ENCODE measurements at places on chromosomes 1 and 21.
A peak's percentile ranks its signal among the peaks of the same experiment; 100 is the strongest.

GRCh38 chr1:217089361-217090014 lies 366.3 kb upstream of the ESRRG start:
- DNase-seq, result no peak

GRCh38 chr1:111729946-111730681 lies 9.1 kb downstream of the INKA2 start:
- no peak for DNase-seq

DNA sequence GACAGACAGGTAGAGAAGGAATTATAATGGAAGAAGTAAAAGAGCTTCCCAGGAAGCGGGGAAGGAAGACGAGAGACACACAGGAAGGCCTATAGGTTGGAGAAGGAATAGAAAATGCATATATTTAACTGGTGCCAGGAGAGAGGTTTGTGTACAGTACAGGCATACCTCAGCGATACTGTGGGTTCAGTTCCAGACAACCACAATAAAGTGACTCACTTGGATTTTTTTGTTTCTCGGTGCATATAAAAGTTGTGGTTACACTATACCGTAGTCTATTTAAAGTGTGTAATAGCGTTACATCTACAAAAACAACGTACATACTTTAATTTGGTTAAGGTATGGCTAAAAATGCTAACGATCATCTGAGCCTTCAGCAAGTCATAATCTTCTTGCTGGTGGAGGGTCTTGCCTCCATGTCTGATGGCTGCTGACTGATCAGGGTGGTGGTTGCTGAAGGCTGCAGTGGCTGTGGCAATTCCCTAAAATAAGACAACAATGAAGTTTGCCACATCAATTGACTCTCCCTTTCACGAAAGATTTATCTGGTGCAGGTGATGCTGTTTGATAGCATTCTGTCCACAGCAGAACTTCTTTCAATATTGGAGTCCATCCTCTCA lies 16.0 kb downstream of the YARS1 start:
- DNase-seq, result no peak

- DNase-seq, result no peak
Observed at GRCh38 chr21:36250423-36251075, 69.4 kb upstream of the MORC3 start.

DNA sequence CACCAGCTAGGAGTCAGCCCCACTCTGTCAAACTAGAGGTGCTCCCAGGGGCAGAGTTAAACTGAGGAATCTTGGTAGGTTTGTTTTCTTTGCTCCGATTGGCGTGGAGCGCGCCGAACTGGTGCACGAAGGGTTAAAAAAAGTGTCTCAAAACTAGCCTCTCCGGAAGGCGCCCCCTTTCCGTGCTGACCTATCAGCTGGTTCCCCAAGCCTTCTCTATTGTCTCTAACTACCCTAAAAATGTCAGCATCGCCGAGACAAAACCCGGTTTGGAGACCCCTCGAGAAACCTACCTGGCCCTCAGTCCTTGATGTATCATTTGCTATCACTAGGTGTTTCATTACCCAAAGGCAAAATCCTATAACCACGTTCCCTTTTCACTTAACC lies 2.2 kb downstream of the TGFB2 start:
- no peak for DNase-seq

GRCh38 chr21:44466351-44466954 lies 11.1 kb downstream of the LRRC3 start:
- DNase-seq, result no peak

DNA sequence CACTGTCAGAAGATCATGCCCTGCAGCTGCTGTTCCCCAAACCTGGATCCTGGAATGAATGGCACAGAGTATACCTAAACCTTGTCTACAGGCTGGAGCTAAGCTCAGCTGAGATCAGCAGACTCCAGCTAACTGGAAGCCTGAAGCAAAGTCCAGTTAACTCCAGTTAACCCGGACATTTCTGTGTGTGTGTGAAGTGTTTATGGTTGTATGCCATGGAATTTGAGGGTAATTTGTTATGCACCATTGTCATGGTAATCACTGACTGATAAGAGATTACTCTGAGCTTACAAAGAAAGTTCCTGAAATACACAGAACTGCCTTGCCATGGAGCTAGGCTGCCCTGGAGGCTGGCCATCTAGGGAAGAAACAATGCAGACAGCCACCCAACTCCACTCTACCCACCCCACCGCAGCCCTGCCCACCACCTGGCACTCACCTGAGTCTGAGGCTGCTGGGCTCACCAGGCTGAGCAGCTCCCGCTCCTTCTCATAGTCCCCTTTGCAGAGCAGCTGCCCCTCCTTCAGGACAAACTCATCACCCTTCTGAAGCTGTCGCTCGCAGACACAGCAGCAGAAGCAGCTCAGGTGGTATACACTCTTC lies 107.4 kb downstream of the LMX1A start:
- DNase-seq, result no peak

- no peak for DNase-seq
Observed at GRCh38 chr1:181655756-181656155, 172.4 kb downstream of the CACNA1E start.

DNA sequence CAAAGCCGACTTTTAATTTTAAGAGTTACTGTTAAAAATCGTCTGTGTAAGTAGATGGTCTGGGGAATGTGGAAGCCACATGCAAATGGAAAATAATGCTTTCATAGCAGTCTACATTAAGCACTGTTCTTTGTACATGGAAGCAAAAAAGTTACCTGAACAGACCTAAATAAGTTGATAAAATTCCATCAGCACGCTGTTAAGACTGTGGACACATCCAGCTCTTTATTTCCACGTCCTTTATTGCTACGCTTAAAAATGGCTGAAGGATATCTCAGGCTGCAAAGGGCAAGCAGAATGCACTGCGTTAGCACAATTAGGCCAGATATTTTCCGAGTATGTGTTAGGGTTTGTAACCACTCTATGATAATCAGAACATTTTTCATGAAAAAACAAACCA lies 22.3 kb downstream of the NR5A2 start:
- no peak for DNase-seq

DNA sequence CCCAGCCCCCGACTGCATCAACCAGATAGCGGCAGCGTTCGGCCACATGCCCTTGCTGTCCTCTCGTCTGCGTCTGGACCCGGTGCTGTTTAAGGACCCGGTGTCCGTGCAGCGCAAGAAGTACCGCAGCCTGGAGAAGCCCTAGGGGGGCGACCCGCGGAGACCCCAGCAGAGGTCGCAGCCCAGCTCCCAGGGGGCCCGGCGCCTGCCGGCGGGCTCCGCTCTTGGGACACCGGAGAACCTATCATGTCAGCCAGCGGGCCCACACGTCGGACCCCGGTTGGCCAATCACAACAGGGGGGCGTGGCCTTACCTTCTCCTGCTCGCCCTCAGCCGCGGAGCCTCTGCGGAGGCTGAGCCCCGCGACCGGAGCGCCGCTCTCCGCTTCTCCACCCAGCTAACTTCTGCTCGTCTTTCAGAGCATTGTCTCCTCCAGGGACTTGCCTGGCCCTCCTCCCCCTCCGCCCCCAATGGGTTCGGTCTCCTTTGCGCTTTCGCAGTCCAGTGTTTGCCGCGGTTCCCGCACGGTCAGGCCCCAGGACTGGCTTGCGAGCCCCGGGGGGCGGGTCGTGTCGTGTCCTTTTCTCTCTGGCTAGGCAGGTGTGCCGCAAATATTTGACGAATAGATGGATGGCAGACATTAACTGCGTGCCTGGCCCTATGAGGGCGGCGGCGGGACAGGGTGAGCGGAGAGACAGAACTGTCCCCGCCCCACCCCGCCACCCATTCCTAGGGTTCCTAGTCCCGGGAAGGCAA lies 10.5 kb downstream of the SLC30A2 start:
- peak; percentile 87 for DNase-seq

DNA sequence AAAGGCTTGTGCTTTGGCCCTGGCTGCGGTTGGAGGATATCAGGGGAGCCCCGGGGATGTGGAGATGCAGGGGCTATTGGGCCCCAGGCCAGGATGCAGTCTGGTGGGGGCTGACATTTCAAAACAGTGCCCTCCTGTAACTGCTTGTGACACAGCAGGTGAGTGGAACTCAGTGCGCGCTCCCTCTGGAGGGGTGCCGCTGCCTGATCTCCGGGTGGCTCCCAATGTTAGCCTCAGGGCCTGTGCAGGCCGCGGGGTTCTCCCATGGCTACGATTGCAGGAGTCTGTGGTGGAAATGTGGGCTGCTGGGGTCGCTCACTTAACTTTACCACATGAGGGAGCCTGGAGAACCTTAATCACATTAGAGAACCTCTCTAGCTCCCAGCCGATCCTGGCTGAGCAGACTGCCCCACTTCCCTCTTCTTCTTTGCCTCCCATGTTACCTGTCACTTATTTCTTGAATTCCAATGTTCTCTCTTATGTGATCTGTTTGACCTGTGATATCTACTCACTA lies 163.2 kb downstream of the FMN2 start:
- DNase-seq, result no peak

- no peak for DNase-seq
Observed at GRCh38 chr1:48208652-48209051, 13.9 kb upstream of the SLC5A9 start.

GRCh38 chr21:44840771-44841170 lies 22.9 kb upstream of the SUMO3 start:
- DNase-seq, result no peak

All from KG1 (cell line).